Common myeloid progenitor, CD34-positive (primary cell): ENCODE measurements at places on chromosomes 3 and 15.
A peak's percentile ranks its signal among the peaks of the same experiment; 100 is the strongest.

DNA sequence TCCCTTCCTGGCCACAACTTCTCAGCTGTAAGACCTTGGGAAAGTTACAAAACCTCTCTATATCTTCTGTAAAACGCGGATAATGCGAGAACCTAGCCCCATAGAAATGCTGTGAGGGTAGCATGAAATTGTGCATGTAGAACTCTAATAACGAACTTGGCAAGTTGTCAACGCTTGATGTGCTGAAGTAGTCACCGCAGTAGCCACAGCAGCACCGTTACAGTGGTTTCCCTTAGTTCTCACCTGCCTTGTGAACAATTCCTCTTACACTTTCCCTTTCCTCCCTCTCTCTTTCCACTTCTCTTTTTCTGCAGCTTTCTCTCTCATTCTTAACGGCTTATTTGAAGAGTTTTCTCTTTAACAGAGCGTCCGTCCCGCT, 447 bp upstream of the SHQ1 start:
- DNase-seq = peak; percentile 91

DNA sequence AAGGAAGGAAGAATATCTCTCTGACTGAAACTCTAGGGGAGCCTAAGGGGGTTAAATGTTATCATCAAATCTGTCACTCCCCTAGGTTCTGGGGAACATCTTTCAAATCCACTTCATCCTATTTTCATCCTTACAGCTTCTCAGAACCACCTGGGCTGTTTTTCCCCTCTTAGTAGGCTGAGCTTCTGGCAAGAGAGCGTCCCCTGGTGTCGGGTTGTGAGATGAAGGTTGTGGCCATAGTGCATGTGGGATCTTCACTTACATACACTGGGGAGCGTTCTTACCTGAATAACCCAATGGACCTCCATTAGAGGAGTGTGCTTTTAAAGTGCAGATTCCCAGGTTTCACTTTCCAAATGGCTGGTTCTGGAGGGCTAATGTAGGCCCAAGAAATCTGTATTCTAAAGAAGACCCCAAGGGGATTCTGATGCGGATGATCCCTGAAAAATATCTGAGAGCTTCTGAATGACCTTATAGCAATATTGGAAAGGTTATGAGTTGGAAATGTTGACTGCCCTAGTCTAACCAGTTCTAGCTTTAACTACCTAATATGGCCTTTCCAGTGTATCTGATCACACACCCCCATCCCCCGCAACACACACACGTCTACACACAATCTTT, 663.7 kb downstream of the AGBL1 start:
- DNase-seq = peak; percentile 41

GRCh38 chr3:12286927-12287726, 1.7 kb upstream of the PPARG start:
- DNase-seq = no peak

GRCh38 chr15:62612771-62613170, 429.8 kb upstream of the TPM1 start:
- DNase-seq = no peak

DNA sequence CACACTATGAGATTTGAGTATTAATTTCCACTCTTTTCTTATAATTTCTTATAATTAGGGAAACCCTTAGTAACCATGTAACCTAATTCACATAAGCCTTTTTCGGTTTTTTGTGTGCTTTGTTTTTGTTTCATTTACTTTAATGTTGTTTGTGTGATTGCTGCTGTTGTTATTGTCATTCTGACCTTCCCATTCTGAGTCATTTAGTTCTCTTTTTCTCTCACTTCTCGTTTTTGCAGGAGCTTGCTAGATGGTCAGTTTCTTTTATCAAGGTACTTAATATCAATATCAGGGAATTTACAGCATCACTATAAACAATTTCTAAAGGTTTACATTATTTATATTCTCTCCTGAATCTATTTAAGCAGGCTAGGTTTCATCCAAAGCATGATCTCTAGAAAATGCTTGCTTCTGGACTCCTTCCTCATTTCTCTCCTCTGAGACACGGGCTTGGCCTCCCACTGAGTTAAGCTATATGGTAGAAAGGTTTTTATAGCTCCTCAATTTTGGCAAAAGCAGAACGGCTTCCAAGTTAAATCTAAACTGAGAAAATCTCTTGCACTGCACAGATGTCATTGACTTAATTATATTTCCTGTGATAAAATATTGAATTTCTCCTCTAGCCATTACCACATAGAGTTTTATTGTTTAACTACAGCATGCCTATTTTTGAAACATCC, 534.2 kb downstream of the NSUN3 start:
- no peak for DNase-seq

- no peak for DNase-seq
Measured at GRCh38 chr15:85639752-85640381, 154.9 kb downstream of the KLHL25 start.

DNA sequence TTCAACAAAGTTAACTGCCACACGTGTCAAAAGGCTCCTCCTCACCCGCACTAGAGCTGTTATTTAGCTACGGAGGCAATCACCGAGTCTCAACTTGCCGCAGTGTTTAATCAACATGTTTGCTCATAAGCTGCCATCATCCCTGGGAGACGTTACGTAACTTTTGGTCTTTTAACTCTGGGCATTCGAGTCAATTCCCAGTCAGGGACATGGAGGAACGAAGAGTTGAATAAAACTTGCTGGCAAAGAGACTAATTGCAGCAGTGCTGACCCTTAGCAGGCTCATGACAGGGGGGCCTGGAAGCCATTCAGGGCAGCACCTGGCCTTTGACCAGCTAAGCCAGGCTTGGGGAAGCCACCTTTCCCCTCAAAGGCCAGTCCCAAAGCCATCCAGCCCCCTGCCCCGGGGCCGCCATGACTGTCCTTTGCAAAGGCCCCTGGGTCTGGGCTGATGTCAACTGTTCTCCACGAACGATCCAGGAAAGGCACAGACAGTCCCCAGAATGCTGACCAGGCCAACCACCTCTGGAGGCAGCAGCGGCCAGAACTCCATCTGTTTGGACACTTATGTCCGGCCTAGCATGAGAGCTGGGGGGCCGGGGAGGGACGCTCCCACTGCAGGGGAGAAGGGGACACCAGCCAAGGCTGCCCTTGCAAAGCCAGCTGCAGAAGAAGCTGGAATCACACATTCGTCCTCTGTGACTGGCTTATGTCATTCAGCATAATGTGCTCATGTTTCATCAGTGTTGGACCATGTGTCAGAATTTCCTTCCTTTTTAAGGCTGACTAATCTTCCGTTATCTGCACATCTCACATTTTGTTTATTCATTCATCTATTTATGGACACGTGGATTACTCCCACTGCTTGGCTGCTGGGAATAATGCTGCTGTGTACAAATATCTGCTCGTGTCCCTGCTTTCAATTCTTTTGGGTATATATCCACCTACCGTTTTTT, 43.7 kb downstream of the PCSK6 start:
- peak; percentile 69 for DNase-seq

- DNase-seq = peak; percentile 31
Measured at GRCh38 chr3:132650153-132650552, 9.5 kb downstream of the ACAD11 start.

- no peak for DNase-seq
Measured at GRCh38 chr15:77722759-77723460, 90.2 kb upstream of the LINGO1 start.

DNA sequence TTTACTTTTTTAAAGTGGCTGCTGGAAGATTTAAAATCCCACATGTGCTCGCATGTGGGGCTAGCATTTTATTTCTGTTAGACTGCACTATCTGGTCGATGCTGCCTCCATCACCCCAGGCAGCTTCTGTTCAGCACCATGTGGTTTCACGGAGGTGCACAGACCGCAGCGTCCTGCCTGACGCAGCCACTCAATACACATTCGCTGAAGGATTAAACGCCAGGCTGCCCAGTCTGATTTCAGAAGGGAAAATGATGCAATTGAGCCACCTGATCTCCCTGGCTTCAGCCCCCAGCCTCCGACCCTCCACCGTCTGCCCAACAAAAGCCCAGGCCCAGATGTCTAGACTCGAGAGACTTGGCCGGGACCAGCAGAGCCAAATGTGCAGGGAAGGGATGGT, 84.5 kb downstream of the MEGF11 start:
- DNase-seq = no peak

GRCh38 chr15:41276831-41277230, 45.8 kb downstream of the CHP1 start:
- DNase-seq = no peak

GRCh38 chr15:67066041-67066958, 898 bp downstream of the SMAD3 start:
- DNase-seq = peak; percentile 46

DNA sequence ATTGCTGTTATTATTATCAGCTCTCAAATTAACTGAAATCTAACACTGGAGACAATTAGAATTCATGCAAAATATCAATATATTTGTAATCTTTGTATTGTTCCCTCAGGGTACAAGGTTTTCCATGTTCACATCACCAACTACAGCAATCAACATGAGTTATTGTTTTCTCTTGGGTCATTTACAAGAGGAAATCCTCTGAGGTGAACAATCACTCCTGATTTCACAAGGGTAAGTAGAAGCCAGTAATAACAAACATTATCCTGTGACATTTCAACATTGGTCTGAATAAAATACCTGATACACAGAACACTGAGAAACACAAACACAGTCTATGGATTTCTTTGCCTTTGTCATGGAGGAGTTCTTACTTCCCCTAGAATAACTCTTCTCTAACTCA, 174.0 kb downstream of the SUCNR1 start:
- DNase-seq = no peak

GRCh38 chr15:25464784-25465183, 26.0 kb upstream of the UBE3A start:
- no peak for DNase-seq

GRCh38 chr3:114557791-114558190, 264.0 kb downstream of the TIGIT start:
- DNase-seq = no peak

DNA sequence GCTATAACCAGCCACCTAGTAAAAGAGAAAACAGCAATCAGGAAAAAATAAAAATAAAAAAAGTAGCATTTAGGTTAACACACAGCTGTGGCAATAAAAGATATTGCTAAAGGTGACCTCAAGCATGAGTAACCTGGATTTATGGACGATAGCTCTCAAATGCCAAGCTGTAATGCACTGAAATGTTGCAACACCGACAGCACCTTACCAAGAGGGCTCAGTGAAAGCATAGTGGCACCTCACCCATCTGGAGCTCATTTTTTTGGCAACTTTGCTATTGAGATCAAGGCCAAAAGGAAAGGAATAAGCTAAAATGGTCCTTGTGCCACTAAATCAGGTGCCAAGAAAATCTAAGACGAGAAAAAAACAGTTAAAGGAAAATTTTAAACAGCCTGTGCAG, 2.5 kb downstream of the HACD2 start:
- DNase-seq = no peak

- DNase-seq = no peak
Measured at GRCh38 chr3:25817638-25818037, 27.7 kb downstream of the OXSM start.

DNA sequence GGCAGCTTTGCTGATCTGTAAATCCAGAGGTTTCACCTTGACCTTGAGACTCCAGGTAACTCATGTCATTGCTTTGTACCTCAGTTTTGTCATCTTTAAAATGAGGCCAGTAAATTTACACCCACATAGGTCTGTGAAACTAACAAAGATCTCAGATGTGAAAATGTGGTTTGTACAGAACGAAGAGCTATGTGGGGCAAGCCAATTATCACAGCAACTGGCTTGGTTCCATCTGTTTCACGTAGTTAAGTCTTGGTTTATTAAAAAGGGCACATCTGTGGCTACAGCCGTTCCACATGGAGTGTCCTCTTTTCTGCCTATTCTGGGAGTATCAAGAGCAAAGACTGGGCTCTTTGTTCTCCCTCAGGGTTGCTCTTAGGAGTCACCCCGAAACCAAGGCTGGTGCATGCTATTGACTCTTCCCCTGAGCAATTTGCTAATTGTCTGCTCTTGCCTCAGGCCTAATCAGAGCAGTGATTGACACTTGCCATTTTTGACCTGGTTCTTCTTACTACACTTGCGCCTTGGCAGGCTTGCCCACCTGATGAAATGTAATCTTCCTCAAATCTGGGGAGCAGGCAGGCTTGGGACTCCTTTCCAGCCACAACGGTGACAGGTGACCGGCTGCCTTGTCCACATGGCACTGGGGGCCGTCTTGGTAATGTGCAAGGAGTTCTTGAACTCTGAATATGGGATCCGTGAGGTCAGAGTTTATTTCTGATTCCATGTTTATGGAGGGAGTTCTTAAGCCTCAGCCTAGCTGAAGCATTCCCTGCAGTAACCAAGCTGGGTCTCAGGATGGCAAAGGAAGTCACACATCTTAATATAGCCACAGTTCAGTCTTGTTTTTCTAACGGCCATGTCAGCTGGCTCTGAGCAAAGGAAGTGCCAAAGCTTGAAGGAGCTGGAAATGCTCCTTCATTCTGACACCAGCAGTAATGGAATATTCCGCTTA, 40.1 kb downstream of the EAF1 start:
- DNase-seq = no peak

- peak; percentile 75 for DNase-seq
Measured at GRCh38 chr3:39000008-39000450, 51.7 kb downstream of the SCN11A start.

GRCh38 chr3:119677641-119677934, 382 bp upstream of the COX17 start:
- DNase-seq = no peak

GRCh38 chr15:86237111-86237500, 157.4 kb downstream of the AGBL1 start:
- DNase-seq = no peak

DNA sequence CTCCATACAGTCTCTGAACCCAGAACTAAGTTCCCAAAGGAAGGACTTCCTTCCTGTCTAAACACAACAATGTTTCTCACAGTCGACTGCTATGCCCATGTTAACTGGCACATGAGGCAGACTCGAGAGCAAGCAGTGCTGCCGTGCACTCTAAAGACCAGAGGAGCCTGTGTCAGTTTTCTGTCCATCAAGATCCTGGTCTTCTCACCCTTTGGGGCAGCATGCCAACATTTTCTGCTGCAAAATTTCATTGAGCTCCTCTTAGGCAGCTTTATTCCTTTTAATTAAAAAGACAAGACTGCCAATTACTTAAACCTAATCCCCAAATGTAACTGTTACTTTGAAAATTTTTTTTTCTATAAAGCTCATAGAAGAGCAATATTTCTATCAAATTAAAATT, 205.1 kb downstream of the GAP43 start:
- DNase-seq = peak; percentile 54

DNA sequence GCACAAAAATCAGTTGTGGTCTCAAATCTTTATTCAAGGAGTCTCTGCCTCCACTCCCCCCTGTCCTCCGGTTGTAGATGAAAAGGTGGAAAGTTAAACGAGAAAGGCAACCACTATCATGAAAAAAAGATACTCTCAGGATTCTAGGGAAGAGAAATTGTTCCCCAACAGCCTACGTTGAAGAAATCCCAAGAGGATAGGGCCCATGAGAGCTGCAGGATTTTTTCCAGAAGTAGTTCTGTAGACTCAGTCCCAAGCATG, 14.3 kb downstream of the ZIC1 start:
- no peak for DNase-seq

DNA sequence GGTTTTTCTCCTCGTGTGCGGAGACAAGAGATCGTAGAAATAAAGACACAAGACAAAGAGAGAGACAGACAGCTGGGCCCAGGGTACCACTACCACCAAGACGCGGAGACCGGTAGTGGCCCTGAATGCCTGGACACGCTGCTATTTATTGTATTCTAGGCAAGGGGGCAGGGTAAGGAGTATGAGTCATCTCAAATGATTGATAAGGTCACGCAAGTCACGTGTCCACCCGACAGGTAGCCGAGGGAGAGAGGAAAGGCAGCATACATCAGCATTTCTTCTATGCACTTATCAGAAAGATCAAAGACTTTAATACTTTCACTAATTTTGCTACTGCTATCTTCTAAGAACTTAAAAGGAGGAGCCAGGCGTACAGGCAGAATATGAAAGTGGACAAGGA, 28.2 kb downstream of the MYL3 start:
- DNase-seq = no peak
